ENCODE measurements at places on chromosomes 7 and 10.

- DNase-seq: no peak
These were observed 14.6 kb upstream of the GDI2 start for GRCh38 chr10:5827841-5828240.

DNA sequence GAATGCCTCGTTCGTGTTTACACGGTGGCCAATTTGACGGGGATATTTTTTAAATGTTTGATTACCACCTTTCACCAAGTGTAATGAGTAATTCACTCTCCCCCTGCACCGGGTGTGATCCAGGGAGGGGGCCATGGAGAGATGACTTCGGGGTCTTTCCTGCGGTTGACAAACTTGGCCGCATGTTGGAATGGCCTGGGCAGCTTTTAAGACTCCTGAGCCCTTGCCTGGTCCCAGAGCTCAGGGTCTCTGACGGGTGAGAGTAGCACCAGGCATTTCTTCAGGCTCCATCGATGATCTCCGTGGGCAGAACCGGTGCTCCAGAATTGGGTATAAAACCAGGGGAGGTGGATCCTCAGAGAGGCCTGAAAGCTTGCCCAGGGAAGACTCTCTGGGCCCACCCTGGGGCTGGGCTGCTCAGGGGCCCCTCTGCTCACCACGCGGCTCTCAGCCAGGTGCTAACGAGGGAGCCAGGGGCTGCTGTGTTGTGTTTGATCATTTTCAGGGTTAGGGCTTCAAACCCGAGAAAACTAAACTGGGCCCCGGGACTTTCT, 882 bp downstream of the ZNF282 start:
- DNase-seq: no peak

GRCh38 chr10:96708456-96708855, 11.9 kb downstream of the PIK3AP1 start:
- DNase-seq: no peak

GRCh38 chr7:33872870-33873269, 32.5 kb upstream of the BMPER start:
- DNase-seq: no peak

- no peak for DNase-seq
These were observed 206.5 kb downstream of the USP6NL start for GRCh38 chr10:11404901-11405300.

GRCh38 chr7:46390042-46390441, 469.0 kb upstream of the IGFBP3 start:
- no peak for DNase-seq

GRCh38 chr10:80266513-80266863, 23.0 kb downstream of the MAT1A start:
- no peak for DNase-seq

GRCh38 chr10:50981385-50981784, 92.9 kb upstream of the PRKG1 start:
- DNase-seq: no peak

- DNase-seq: no peak
These were observed 30.7 kb downstream of the HTRA1 start for GRCh38 chr10:122492006-122492405.

- no peak for DNase-seq
These were observed 177.0 kb downstream of the ZNF438 start for GRCh38 chr10:30854656-30855055.

- DNase-seq: no peak
These were observed 17.0 kb downstream of the GIMAP7 start for GRCh38 chr7:150531704-150532103.

DNA sequence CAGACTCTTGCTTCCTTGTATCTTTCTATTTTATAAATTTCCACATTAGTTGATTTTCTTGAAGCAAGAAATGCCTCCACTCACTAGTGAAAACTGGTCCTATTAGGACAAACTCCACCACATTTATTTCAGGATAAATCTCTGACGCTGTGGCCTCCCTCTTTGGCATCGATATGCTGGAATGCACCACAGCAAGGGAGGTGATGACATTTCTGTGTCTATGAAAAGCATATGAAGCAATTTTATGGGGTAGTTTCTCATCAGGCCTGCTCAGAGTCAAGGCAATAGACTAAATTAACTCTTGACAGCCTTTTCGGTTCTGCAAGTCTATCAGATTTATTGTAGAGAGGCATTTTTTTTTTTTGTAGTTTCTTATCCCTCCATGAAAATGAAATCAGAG, 304.4 kb downstream of the ZEB1 start:
- no peak for DNase-seq

- no peak for DNase-seq
These were observed 2.9 kb downstream of the NRCAM start for GRCh38 chr7:108453320-108453719.

DNA sequence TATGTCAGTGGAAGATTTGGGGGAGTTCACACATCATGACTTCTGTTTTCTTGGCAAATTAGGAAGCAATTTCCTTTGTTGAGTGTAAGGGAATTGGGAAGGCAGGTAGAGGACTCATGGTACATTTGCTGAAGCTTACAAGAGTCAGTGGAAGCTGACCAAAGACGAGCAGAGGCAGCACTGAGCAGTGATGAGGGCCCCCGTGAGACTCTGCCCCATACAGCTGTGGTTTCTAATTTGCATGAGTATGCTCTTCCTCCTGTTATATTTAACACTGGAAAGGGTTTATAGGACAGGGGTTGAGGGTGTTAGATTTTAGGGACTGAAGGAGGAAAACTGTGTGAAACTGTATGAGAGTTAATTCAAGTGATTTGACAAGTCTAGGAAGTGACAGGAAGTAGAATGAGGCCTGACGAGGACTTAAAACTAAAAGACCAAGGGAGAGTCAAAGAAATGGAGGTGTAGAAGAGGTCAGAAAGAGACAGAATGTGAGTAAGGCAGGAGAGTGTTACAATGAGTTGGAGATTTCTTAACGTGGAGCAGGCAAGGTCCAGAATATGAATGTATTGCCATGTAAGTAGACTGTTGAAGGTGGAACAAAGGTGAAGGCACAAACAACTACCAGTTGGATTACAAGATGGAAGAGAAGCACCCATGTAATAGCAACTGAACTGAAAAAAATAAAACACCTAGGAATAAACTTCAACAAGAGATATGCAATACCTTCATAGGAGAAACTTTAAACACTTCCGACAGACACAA, 23.5 kb upstream of the MRPS17 start:
- DNase-seq: no peak

DNA sequence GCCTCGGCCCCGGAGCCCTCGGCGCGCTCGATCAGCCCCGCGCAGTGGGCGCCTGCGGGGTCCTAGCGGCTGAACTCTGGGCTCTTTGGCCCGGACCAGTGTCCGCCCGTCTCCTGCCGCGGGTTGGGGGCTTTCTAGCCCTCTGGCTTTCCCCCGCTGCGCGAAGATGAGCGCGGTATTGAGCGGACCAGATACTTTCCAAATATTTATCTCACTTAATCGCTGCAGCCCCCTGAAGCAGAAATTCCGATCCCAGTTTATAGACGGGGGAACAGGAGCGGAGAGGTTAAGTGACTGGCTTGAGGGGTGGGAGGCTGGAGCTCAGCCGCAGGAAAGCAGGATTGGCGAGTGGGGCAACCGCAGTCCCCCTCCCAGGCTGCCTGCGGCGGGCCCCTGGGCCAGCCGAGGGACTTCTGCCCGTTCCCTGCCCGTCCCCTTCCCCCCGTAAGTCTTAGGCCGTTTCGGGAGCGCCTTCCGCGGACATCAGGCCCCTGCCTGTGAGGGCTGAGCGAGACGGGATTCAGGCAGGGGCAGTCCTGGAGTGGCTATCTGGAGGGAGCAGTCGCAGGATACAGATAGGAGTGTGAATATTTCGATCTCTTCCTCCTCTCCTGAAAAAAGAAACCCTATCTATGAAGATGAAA, 565 bp downstream of the STRIP2 start:
- no peak for DNase-seq

- DNase-seq: no peak
These were observed 177.8 kb downstream of the PIP4K2A start for GRCh38 chr10:22536620-22537019.

DNA sequence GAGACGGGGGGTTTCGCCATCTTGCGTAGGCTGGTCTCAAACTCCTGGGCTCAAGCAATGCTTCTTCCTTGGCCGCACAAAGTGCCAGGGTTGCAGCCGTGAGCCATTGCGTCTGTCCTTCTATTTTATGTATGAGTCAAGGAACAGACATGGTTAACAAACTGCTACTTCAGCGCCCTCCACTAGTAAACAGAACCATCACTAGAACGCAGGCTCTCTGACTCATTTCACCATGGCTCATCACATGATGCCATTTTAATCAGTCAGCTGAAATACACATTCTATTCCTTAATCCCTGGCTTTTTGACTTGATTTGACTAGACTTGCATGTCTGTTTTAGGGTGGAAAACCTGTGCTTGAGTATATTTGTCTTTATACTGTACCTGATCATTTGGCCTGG, 41.3 kb downstream of the CELF2 start:
- DNase-seq: no peak

- no peak for DNase-seq
These were observed 172.2 kb upstream of the COL1A2 start for GRCh38 chr7:94222516-94222915.

DNA sequence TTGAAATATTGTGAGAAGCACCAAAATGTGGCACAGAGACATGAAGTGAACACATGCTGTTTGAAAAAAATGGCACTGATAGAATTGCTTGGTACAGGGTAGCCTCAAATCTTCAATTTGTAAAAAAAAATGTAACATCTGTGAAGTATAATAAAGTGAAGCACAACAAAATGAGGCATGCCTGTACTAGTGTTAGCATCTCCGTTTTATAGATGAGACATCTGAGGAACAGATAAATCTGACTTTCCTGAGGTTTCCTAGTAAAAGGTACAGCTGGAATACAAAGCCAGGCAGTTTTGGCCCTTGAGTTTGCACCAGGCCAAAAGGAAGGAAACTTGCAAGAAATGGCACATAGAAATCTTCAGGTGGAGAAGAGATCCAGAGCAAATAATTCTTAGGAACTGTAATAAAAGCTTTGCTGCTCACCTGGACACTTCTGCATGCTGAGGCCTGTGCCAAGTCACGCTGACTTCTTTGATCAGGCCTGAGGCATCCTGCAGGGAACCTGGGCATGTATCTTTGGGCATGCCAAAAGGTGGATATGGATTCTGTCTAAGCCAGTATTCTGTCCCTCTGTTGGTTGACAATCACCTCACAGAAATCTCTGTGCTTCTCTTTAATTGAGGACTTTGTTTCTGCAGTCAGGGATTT, 251.5 kb upstream of the PLPP4 start:
- DNase-seq: no peak

DNA sequence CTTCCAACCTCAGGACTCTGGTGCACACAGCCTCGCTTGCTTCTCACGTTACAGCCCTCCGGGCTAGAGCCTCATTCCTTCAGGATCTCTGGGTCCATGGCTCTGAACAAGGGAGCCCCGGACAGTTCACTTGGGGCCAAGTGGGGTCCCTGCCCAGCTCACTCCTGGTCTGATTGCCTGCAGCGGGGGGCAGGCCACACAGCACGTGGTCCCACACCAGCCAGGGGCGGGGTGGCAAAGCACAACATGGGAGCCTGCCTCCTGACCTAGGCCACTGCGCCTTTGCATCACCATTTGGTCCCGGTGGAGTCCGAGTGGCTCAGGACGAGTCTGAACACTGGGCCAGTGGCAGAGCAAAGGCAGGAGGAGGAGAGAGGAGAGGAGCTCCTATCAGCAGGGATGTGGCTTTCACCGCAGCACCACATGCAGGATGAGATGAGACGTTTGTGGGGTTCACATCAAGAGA, 13.4 kb upstream of the CRYGN start:
- DNase-seq: no peak

DNA sequence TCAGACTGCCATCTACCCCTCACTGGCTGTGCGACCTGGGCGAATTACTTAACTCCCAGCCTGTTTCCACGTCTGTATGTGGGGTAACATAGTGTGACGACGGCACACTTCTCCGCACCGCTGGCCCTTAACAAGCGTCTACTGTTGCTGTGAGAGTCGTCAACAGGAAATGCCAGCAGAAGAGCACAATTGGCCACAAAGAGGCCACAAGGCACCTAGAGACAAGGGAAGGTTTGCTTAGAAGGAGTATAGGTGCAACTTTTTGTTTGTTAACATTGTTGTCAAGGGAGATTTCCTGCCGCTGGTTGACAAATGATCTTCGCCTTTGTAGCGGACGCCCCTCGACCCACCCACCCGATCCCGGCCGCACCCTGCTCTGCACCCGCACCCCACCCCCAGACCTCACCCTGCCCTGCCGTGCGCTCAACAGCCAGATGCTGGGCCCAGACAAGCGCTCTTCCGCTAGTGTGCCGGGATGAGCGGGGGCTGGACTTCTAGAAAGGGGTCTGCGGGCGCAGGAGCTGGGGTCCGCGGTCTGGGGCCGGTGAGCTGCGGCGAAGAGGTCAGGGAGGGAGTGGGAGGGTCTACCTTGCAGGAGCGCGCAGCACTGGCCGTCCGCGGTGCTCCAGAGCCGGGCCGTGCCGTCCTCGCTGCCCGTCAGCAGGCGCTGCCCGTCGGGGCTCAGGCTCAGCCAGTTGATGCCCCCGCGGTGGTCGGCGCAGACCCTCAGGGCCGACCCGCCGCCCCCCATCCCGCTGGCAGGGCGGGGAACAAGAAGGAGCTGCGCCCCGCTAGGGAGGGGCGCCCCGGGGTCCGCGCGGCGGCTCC, 785 bp downstream of the WDR86 start:
- no peak for DNase-seq

DNA sequence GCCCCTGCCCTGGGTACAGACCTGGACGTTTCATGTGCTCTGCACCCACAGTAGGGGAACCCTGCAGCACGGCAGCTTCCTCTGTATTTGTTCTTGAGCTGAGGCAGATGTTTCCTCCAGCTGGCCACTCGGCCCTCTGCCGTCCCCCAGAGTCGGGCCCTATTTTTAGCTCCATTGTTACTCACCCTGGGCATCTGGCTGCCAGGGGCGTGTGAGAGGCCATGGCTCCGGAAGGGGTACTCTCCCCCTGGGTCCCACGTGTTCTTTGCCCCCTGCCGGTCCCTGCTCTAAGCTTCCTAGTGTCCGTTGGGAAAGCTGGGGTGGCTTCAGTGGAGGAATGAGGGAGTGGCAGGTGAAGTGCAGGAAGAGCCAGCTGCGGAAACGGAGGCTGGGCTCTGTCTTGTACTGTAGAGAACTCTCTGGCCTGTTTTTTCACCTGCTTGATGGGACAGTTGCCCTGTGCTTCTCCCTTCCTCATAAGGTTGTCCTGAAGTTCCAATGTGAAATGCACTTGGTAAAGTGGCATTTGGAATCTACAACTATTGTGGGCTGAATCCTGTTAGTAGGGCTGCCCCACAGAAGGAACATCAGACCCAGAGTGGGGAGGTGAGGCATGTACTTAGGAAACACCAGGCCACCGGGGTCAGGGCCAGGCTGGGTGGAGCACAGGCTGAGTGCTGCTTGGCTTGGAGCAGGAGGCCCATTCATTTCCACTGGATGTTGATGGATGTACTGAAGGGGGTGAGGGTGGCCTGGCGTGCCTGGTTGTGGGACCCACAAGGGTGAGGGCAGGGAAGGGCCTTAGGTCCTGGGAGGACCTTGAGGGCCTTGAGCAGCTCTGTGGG, 30.6 kb downstream of the PALD1 start:
- no peak for DNase-seq
